ENCODE measurements at places on chromosomes 6 and 20.

GRCh38 chr6:16129623-16130401 lies 926 bp downstream of the MYLIP start:
- DNase-seq = no peak

DNA sequence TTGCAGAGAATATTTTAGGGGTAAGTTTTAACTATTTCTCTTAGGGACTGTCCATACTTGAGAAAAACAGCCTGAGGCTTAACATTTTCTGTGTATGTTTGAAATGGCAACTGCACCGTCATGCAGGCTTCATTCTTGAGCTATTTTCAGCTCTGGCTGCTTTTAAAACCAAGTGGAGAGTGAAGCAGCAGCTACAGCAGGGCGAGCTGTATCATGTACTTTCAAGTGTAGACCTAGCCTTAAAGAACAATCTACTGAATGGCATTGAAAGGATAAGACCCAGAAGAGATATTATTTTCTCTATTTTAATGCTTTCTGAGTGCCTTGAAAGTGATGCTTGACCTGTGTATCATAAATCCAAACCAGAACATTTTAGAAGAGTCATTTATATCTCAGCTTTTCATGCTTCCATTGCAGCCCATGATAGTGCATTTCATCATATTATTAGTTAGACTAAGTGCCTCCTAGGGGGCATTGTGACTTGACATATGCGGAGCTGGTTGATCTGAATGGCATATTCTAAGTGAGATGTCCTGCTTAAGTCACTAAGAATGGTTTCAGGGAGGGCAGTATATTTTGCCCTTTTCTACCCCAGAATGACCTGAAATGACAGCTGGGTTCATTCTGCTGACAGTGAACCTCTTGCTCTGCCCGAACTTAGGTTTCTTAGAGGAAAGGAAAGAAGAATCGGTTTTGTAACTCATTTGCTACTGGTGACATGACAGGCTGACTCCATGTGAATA lies 85.3 kb downstream of the NKAIN2 start:
- DNase-seq = no peak

DNA sequence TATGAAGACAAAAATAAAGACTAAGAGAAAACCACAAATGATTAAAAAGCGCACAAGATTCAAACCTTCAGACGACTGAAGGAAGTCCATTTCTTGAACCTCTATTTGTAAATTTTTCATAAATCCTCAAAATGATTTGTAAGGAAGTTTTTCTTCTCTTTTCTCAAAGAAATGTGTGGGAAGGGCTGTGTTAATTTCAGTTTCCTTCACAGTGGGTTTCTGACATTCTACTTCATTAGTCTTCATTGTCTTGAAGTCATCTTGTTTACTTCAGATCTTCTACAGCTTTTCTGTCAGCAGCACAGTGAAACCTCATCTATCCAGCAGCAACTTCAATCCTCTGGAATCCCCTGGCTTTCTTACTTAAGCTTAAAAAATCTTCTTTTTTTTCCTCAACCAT lies 87.6 kb upstream of the MYLIP start:
- no peak for DNase-seq

GRCh38 chr6:37279366-37280134 lies 21.6 kb upstream of the TMEM217 start:
- no peak for DNase-seq

GRCh38 chr20:59823030-59823423 lies 110.4 kb downstream of the SYCP2 start:
- DNase-seq = no peak
